Stimulated activated CD8-positive, alpha-beta memory T cell treated with anti-CD3 and anti-CD28 coated beads, Interleukin-15, amount 100 ng/mL, for 4 hours (primary cell): ENCODE measurements at places on chromosomes 5 and 9.

DNA sequence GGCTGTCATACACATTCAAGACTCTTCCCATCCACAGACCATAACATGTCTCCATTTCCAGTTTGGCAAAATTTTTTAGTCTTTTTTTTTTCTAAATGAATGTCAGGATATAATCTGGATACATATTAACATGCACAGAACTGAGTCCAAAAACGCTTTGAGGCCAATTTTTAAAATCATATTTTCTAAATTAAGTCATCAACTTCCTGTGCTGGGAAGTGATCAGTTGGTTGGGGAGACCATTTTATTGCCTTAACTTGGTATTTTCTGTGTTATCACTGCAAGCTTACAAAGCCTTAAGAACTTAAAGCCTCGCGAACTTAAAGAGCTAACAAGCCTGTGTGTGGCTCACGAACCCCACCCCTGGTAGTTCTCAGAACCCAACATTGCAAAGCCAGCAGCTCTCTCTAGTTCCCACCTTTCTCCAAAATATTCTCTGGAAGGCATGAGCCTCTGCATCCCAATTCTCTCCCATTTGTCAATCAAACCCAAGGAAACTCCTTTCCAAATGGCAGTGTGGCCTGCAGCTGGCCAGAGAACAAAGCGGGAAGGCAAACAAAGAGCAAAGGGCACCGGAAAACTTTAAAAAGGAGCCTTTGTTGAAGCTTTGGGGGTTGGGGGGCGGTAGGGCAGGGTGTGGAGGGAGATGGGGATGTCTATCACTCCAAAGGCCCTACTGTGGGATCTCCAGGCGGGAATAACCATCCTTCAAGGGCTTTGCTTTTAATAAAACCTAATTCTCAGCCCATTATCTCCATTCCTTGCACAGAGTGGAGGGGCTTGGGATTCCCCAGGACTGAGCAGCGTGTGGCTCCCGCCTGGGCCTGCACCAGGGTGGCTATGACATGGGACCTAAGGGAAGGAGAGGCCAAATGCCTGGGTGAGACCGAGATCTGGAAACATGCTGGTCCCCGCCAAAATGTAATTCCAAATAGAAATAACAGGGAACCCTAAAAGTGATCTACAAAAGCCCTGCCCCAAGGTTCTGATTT lies 65.0 kb downstream of the ROR2 start:
- no peak for DNase-seq

GRCh38 chr9:80561526-80561925 lies 989.8 kb downstream of the TLE4 start:
- DNase-seq, result no peak

DNA sequence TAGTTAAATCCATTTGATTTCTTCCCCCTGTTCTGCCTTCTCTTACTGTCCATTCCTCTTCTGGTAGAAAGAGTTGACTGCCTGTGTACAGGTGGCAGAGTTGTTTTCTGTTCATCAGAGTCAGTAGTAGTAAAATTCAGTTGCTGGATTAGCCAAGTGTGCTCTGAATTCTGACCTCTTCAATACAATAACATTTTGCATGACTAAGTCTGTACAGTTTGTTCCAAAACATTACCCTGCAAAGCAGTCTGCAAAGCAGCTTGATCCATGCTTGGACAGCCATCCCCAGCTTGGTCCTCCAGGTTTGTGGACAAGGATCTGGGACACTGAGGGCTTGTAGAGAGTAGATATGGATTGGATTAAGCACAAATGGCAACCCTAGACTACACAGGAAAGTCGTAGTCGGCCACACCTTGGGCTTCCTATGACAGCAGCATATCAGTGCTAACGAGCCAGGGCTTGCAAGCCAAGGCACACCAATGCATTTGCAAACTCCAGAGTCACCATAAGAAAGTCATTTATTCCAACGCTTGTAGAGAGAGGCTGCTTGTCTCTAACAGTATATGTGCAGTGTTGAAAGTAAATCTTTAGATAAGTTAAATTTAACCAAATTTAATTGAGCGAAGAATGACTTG lies 25.2 kb downstream of the IL12B start:
- DNase-seq, result no peak

DNA sequence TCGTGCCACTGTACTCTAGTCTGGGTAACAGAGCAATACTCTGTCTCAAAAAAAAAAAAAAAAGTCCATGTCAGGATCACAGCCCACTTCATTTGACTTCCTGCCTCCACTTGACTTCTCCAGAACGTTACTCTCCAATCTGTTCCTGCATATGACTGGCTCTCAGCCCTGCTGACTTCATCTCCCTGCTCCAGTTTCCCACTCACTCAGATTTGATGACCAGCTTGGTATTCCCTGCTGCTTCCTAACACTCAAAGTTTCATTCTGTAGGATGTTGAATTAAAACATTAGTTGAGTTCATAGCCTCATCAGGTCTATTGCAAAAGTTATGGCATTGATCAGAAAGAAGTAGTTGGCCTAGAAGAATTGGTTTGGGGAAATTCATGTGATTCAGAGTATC lies 52.3 kb downstream of the UGCG start:
- DNase-seq, result no peak

DNA sequence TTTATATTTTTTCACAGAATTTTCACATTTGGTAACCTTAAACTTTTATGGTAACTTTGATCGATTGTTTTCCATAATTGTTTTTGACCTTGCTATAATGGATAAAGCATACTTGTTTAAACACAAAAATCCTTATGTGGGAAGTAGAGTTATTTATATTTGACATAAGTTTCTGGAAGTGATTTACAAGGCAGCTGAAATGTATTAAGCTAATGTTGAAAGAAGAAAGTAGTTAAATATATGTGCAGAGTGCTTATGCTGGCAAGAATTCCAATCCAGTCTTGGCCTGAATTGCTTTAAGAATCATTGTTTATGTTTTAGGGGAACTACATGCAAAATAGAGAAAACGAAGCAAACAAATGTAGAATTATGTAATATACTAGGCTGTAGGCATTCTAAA lies 763.6 kb downstream of the TAF11L14 start:
- no peak for DNase-seq

DNA sequence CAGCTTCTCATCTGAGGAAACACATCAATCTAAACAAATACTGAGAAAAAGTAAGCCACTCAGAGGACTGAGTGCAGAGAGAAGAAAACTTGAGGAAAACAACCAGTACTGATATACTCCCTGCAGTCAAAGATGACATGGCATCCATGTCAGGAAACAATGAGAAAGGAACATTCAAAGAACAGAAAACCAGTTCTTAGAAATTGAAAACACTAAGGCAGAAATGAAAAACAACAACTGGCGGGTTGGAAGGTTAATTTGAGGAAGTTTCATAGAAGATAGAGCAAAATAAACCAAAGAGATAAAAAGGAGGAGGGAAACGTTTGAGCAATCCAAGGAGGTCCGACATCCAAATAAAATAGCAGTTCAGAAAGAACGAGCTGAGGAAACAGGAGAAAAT lies 475.2 kb downstream of the HINT1 start:
- no peak for DNase-seq

DNA sequence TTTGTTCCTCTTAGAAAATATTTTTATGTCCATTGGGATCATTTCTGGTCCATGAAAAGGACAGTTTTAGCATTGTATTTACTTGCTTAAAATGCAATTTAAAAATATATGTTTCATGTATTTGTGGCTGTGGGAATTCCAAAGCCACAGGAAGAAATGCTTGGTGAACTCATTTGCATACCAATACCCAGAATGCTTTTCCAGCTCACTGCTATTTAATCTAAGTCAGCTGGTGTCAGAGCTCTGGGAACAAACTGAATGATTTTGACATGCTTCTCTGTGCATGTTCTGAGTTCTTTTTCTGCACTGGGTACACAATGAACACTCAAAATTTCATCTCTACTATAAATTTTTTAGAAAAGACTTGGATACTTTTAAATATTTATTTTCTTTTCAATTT lies 482.8 kb upstream of the ARRDC3 start:
- no peak for DNase-seq

DNA sequence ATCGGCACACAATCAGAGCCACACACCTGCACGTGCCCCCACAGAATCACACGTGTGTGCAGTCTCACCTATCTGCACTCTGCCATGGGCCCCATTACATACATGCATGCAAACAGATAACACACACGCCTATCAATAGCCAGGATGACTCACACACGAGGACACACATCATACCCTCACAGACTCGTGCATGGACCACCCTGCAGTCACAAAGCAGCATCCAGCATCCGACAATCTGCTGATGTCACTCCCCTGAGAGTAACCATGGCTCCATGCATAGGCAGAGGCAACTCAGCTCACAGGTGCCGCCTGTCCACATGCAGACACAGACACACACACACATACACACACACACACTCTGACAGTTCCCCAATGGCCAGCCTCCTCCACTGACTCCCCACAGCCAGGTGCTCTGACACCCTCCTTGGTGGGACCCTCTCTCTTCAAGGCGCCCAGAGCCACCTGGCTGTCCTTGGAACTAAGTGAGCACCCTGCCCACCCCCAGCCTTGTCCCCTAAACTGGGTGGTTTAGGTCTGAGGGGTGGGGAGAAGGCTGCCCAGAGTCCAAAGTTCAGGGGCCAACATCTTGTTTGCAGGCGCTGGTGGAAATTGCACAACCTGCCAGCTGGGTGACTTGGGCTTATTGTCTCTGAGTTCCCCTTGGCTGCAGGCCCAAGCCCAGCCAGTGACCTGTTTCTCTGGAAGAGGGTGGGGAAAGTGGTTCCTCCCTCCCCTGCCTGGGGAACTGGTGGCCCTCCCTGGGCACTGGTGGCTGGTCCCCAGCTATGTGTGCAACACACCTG lies 34.6 kb upstream of the NEK6 start:
- DNase-seq, result no peak

GRCh38 chr5:61386045-61386800 lies 54.2 kb downstream of the ZSWIM6 start:
- no peak for DNase-seq

DNA sequence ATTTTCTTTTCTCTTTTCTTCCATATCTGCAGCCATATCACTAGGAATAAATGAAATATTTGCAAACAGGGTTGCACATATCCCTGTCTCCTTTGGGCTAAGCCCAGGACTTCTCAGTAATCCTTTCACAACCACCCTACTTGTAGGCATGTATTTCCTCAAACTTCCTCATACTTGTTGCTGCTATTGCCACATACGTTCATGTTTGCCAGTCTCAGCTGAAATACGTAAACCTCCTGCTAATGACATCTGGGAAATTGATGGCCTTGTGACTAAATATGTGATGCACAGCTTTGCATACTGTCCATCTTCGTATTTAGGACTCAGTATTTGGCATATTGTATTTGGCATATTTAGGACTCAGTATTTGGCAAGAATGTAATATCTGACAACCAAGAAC lies 224.6 kb downstream of the PLK2 start:
- DNase-seq, result no peak

DNA sequence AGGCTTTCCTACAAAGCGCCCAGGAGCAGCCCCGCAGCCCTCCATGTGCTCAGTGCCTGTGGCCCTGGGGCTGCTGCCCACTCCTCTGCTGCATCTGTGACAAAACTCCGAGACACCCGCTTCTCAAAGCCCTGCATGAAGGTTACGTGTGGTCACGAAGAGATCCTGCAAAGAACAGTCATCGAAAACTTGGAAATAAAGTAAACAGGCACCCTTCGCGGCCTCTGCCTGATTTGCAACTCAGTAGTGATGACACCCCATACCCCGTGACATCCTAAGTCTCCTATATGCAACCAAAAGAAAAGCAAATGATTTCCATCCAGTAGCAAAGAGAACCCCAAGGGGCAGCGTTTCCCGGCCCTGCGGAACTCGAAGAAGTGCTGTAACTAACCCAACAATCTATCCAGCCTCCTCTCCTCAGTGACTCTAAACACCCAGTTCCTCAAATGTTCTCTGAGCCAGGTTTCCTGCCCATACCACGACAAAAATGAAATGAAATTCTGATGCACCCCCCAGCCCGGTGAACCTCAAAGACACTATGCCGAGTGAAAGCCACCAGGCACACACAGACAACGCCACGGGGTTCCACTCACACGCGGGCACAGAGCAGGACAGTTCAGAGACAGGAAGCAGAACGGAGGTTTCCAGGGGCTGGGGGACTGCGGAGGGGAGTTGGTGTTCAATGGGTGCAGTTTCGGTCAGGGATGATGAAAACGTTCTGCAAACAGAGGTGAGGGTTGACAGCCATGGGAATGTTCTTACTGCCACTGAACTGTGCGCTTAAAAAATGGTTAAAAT lies 19.0 kb downstream of the NACC2 start:
- no peak for DNase-seq

GRCh38 chr5:72197393-72197792 lies 90.1 kb downstream of the MAP1B start:
- DNase-seq, result no peak

DNA sequence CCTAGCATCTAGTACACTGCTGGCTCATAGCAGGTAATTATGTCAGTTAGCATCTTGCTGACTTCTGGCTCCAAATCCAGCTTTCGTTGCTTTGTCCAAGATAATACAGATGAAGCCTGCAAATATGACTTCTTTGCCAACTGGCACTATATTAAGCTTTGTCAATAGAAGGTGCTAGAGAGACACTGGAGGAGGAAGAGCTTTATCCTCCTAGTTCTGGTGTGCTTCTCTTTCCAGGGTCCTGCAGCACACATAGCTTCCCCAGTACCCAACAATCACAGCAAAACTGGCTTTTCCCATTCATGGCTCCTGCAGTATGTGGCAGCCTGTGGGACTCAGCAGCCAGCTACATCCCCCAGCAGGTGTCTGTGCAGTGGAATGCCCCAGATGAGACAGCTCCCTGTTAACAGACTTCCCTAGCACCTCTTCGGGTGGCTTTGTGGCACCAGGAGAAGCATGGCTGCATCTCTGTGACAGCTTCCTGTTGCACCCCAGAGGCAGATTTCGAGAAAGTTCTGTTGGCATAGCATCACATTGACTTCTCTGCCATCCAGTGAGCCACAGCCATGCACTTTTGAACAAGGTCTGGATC lies 147.8 kb downstream of the OXCT1 start:
- no peak for DNase-seq

- DNase-seq, result no peak
Measured at GRCh38 chr5:3187771-3188425, 407.7 kb upstream of the IRX1 start.

DNA sequence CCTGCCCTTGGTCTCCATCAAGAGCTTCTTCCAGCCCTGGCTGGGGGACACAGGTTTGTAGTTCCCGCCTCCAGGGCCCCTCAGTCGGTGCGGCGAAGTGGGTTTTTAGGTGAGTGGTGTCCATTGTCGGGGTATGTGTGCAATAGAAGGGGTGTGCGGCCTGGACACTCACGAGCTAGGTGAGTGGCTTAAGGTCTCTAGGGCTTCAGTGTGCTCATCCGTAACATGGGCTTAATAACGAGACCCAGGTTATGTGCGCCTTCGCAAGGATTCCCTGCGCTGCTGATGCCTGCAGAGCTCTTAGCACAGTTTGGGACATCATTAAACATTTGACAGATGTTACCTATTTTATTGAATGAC lies 656 bp downstream of the CEP78 start:
- no peak for DNase-seq
